ENCODE measurements at places on chromosomes 3 and 15.

GRCh38 chr15:41866263-41866703 lies 27.6 kb downstream of the SPTBN5 start:
- DNase-seq = peak; percentile 67

GRCh38 chr15:42349186-42349585 lies 10.1 kb upstream of the CAPN3 start:
- DNase-seq = no peak

DNA sequence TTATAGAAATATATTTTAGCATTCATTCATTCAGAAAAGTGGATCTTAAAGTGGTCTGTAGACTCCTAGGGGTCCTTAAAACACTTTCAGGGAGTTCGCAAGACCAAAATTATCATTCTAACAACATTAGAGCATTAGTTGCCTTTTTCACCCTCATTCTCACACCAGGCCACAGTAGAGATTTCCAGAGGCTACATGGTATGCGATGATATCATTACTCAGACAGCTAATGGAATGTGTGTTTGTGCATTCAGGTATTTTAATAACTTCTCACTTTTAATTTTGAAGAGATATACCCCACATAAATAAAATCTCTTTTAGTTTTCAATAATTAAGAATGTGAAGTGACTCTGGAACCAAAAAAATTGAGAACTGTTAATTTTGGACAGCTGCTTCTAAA lies 206.9 kb downstream of the NSUN3 start:
- peak; percentile 71 for DNase-seq

GRCh38 chr3:187132666-187133065 lies 6.6 kb downstream of the RPL39L start:
- no peak for DNase-seq

GRCh38 chr3:58698246-58698645 lies 31.7 kb upstream of the FAM3D start:
- no peak for DNase-seq

- peak; percentile 76 for DNase-seq
Observed at GRCh38 chr3:113948015-113948917, 453 bp downstream of the ZDHHC23 start.

- no peak for DNase-seq
Observed at GRCh38 chr3:40213556-40213955, 96.0 kb upstream of the EIF1B start.

DNA sequence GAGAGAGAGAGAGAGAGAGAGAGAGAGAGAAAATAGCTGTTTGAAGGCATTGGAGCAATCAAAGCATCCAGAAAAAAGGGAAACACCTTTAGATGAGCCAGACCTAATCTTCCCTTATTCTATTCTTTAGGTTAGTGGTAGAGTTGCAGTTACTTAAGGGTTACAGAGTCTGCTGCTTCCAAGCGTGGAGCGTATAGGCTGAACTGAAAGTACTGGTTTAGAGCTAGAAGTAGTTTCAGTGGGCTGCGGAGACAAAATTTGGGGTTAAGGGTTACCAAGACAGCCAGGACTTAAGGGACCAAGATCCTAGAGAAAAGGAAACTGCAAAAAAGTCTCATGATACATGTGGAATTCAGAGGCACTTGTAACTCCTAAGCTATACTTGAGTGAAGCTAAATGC lies 66.1 kb upstream of the MEIS2 start:
- DNase-seq = no peak

GRCh38 chr15:88454867-88455810 lies 12.0 kb downstream of the MRPL46 start:
- DNase-seq = peak; percentile 91

Data from mesendoderm (in vitro differentiated cells).